ENCODE measurements at places on chromosomes 7 and 10. TPM values are rescaled to one million over a fixed set of nuclear protein-coding genes. Genes with fewer than 3 reads are reported as not detected.

The ZNF680 gene
- total RNA-seq, result 18.3 TPM

The UNC5B gene
- not detected for total RNA-seq

The TMEM213 gene
- not detected for total RNA-seq

The ZNF107 gene
- total RNA-seq, result 36.7 TPM

The PIK3CG gene
- total RNA-seq, result 118 TPM

The C10orf67 gene
- not detected for total RNA-seq

The NPSR1 gene
- not detected for total RNA-seq

The ZNF239 gene
- total RNA-seq, result 4.7 TPM

The ATOH7 gene
- total RNA-seq, result not detected

DNA sequence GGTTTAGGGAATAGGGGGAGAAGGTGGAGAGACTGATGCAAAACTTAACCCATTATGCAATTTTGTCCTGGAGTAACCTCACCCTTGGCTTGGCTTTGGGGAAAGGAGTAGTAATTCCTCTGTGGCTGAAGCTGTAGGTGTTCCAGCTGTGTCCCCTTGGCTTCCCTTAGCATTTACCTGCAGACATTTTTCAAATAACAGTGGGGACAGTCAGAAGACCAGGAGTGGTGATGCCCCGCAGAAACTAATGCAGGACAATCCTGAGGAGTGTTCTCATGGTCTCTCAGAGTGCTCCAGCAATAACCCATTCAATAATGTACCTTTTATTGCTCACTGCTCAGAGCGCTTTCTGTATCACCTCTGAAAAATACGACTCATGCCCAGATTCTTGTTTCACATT, 282.1 kb downstream of the ZEB1 start:
- no peak overlapping the region for H3K27ac ChIP-seq
- no peaks in the 10 kb centered on the region for H3K27me3 ChIP-seq
- peaks cover 3% of the 10 kb centered on the region for H3K4me1 ChIP-seq
- H3K36me3 ChIP-seq, result no peaks in the 10 kb centered on the region

- no peak overlapping the region for H3K4me3 ChIP-seq
- H3K27ac ChIP-seq, result no peak overlapping the region
- H3K36me3 ChIP-seq, result no peaks in the 10 kb centered on the region
Measured at GRCh38 chr10:128645486-128645885, 519.3 kb upstream of the MKI67 start.

DNA sequence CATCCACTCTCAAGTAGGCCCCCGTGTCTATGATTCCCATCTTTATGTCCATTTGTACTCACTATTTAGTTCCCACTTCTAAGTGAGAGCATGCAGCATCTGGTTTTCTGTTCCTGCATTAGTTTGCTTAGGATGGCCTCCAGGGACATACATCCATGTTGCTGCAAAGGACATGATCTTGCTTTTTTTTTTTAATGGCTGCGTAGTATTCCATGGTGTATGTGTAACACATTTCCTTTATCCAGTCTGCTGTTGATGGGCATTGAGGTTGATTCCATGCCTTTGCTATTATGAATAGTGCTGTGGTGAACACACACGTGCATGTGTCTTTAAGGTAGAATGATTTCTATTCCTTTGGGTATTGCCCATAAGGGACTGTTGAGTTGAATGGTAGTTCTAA, 67.8 kb downstream of the SFMBT2 start:
- H3K27me3 ChIP-seq, result no peaks in the 10 kb centered on the region
- H3K36me3 ChIP-seq, result peaks cover 64% of the 10 kb centered on the region
- peak overlapping the region; percentile 44 for H3K27ac ChIP-seq
- no peak overlapping the region for H3K4me3 ChIP-seq

DNA sequence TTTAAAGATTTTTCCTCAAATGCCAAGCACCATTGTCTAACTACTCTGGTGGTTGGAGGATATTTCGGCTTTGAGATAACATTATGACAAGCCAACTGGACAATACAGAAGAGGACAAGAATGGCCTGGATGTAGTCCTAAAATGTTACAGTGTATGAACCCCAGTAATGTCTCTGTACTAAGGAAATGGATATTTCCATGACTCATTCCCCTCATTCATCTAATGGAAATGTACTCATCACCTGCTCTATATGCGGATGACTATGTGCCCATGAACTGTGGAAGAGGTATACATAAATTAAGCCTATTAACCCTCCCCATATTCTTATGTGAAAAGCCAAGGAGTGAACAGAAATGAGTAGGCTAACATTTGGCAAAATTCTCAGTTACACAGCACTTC, 207.9 kb downstream of the CACNA2D1 start:
- DNase-seq, result no peak
- no peaks in the 10 kb centered on the region for H3K36me3 ChIP-seq
- H3K27me3 ChIP-seq, result 0 out of 2 replicates have a peak, but pooled peaks cover 2% of the 10 kb centered on the region
- H3K27ac ChIP-seq, result no peak overlapping the region
- H3K4me3 ChIP-seq, result no peak overlapping the region
- no peaks in the 10 kb centered on the region for H3K4me1 ChIP-seq

DNA sequence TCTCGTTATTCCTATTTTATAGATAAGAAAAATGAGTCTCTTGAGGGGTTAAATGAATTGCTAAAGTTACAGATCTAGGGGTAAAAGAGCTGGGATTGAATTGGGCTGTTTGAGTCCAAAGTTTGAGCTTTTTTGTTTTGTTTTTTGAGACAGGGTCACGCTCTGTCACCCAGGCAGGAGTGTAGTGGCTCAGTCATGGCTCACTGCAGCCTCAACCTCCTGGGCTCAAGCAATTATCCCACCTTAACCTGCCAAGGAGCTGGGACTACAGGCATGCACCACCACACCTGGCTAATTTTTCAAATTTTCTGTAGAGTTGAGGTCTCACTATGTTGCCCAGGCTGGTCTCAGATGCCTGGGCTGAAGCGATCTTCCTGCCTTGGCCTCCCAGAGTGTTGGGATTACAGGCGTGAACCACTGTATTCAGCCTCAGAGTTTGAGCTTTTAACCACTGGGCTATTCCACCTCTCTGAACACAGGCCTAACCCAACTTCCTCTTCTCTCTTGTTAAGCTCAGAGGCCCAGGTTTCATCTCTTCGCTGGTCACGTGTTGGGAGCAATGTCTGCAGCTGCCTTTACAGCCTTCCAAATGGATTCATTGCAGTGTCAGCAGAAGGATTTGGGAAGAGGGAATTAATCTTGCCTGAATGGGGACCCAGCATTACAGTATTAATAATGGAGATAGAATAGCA, 8.0 kb downstream of the SUFU start:
- no peaks in the 10 kb centered on the region for H3K27me3 ChIP-seq
- peaks cover 18% of the 10 kb centered on the region for H3K36me3 ChIP-seq
- H3K4me1 ChIP-seq, result peaks cover 14% of the 10 kb centered on the region
- no peak overlapping the region for H3K4me3 ChIP-seq

DNA sequence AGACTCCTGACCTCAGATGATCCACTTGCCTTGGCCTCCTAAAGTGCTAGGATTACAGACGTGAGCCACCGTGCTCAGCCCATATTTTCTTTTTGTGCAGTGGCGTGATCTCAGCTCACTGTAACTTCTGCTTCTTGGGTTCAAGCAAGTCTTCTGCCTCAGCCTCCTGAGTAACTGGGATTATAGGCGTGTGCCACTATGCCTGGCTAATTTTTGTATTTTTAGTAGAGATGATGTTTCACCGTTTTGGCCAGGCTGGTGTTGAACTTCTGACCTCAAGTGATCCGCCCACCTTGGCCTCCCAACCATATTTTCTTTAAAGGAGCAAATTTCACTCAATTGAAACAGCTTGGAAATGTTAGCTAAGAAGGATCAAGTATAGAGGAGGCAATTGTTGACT, 16.5 kb downstream of the GBF1 start:
- H3K4me3 ChIP-seq, result no peak overlapping the region
- no peaks in the 10 kb centered on the region for H3K36me3 ChIP-seq
- DNase-seq, result no peak
- H3K4me1 ChIP-seq, result peaks cover 13% of the 10 kb centered on the region
- H3K27me3 ChIP-seq, result no peaks in the 10 kb centered on the region
- H3K27ac ChIP-seq, result no peak overlapping the region

- no peaks in the 10 kb centered on the region for H3K4me1 ChIP-seq
- no peak for DNase-seq
- H3K4me3 ChIP-seq, result no peak overlapping the region
- H3K36me3 ChIP-seq, result no peaks in the 10 kb centered on the region
- no peaks in the 10 kb centered on the region for H3K27me3 ChIP-seq
Measured at GRCh38 chr10:27948186-27948585, 50.7 kb downstream of the ODAD2 start.

- no peaks in the 10 kb centered on the region for H3K27me3 ChIP-seq
- H3K27ac ChIP-seq, result no peak overlapping the region
- no peak overlapping the region for H3K4me3 ChIP-seq
- no peaks in the 10 kb centered on the region for H3K36me3 ChIP-seq
- DNase-seq, result no peak
- no peaks in the 10 kb centered on the region for H3K4me1 ChIP-seq
Measured at GRCh38 chr10:34292675-34293074, 522.4 kb downstream of the PARD3 start.

All from Karpas-422 (cell line).